ENCODE measurements at places on chromosomes 12 and 14.
A peak's percentile ranks its signal among the peaks of the same experiment; 100 is the strongest.

GRCh38 chr14:99884834-99885648, 91.8 kb downstream of the EML1 start:
- no peak for DNase-seq

DNA sequence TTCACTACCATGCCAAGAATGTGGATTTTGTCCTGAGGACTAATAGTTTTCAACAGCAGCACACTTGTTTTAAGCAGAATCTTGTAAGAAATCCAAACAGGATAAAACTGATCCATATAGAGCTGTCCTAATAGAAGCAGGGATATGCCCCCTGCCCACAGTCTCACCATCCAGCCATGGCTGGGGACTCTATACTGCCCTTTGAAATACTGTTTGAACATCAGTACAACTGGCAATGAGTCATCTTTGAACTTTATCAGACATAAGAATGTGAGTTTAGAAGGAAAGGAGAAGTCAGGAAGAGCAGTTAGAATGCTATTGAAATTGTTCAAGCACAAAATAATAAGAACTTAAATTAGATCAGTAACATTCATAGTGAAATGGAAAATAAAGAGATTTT, 3.8 kb upstream of the C12orf42 start:
- DNase-seq = no peak

- DNase-seq = no peak
Observed at GRCh38 chr12:71174146-71174545, 16.3 kb upstream of the TSPAN8 start.

DNA sequence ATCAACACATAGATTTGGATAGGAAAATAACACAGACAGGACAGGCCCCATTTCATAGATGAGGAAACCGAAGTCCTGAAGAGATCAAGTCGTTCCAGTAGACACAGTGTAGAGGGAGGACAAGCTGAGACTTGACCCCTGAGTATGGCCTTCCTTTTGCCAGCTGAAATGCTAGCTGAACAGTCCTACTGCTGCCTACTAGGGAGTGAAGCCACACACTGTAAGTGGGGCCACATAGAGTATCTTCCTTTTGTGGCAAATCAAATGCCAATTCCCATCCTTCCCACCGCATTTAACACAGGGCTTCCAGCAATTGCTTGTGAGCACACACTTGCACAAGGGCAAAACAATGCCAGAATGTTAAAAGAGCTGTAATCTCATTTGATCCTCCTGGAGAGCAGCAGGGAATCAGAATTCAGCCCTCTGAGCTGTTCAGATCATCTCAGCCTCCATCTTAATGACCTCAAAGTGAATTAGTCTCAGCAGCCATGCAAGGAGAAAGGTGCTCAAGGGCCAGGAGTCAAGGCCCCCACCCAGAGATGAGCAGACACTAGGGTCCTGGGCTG, 380.5 kb downstream of the EMP1 start:
- DNase-seq = no peak

- DNase-seq = no peak
Observed at GRCh38 chr14:91961297-91962220, 14.1 kb upstream of the FBLN5 start.

GRCh38 chr12:54452628-54453027, 20.8 kb downstream of the GTSF1 start:
- DNase-seq = no peak

GRCh38 chr14:77026930-77027537, 1.5 kb downstream of the IRF2BPL start:
- peak; percentile 15 for DNase-seq

Measured in activated CD4-positive, CD25-positive, alpha-beta regulatory T cell (primary cell).